ENCODE measurements at places on chromosomes 16 and 17. TPM values are rescaled to one million over a fixed set of nuclear protein-coding genes. Genes with fewer than 3 reads are reported as not detected.

RHBDL3 gene
- total RNA-seq: 0.48 TPM

DPEP3 gene
- total RNA-seq: not detected

CLEC19A gene
- total RNA-seq: not detected

TRIM47 gene
- 22.5 TPM for total RNA-seq

IGFALS gene
- total RNA-seq: not detected

GINS2 gene
- 53.7 TPM for total RNA-seq

SEPTIN1 gene
- 326 TPM for total RNA-seq

ASPA gene
- not detected for total RNA-seq

CCDC40 gene
- not detected for total RNA-seq

GFAP gene
- total RNA-seq: not detected

NOTUM gene
- 0.11 TPM for total RNA-seq

CD300LB gene
- total RNA-seq: not detected

ACBD4 gene
- total RNA-seq: 12.6 TPM

MSLN gene
- 0.18 TPM for total RNA-seq
